Right forelimb (tissue), 1 donor: ENCODE measurements at places on chromosomes 7 and 10.

DNA sequence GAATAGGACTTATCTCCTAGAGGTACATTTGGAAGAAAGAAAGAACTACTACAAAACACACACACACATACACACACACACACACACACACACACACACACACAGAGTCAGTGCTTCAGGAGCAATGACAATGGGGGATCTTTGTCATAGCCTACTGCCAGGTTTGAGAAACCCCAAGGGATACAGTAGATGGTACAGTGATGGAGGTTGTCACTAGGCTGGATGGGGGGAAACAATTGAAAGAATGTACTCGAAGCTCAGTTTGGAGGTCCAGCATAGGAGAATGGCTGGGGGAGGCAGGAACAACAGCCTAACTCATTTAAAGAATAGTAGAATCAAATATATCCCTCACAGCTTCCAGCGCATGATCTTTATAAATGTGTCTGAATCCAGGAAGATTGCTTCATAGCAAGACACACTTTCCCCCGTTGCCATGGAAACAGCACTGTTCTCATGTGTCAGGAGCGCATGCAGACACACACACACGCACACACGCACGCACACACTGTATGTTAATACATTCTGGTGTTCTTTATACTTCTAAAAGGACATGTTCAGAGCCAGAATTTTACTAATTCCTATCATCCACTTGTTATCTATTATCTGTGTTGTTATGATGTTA is 32.6 kb upstream of the ZNRF2 start:
- no peak for DNase-seq

DNA sequence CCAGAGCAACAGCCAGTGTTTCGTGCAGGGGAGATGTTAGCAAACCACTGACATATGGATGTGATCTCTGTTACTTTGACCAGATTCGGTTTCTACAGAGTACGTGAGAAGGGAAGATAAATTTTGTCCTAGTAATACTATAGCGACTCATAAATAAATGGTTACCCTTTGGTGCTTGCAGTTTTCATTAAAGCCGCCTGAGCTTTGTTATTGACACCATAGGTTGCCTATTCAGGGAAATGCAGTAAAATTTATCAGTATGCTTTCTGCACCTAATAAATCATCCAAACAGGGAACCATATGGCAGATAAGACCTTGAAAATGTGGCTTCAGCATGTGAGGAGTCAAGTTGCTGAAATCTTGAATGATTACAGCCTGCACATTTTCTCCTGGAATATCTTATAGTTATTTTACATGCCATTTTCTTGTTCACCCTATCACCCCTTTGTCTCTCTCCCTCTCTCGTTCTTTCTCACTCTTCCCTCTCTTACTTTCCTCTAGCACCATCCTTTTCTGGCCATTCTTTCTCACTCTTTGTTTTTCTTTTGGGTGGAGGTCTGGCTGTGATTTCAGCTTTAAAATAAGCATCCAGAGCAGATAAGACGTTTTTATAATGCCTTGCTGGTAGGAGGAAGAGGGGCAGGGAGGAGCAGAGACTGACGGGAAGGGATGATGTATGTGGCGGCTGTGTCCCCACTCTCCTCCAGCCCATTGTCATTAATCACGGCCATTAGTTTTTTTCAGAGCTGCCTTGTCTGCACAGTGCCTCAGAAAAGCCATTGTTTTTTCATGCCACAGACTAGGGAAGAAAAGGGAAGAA is 182.5 kb downstream of the LRMDA start:
- no peak for DNase-seq

GRCh38 chr7:121515229-121515628 is 119.1 kb upstream of the FAM3C start:
- no peak for DNase-seq

DNA sequence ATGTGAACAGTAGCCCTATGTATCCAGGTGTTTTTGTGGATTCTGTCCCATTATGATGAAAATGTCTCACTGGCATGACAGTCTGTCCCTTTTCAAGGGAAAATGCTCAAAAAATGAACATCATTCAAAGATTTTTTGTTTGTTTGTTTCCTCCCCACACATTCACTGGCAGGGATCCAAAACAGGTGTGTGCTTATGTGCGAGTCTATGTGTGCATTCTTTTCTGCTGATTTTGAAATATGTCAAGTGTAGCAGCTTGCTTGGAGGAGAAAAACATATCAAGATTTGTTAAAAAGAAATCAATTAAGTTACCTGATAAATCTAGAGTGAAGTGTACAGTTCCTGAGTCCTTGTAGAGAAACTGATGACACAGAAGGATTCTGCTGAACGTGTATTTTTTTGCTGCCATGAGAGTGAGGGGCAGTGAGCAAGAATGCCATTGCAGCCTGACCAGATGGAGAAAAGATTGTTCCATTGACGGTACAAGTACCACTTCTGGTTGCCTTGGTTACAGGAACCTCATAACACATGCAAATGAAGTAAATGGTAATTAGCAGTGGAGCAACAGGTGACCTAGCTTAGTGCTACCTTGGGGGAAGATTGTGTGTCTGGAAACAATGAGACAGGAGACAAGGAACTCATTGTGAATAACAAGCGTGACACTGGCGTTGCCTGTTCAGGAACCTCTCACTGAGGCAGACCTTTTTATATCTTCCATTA is 277.4 kb upstream of the PHYHIPL start:
- DNase-seq, result no peak

GRCh38 chr10:130771491-130771946 is 540.0 kb downstream of the TCERG1L start:
- no peak for DNase-seq

- peak; percentile 48 for DNase-seq
Observed at GRCh38 chr7:27177795-27178320, 3.7 kb upstream of the HOXA10 start.

DNA sequence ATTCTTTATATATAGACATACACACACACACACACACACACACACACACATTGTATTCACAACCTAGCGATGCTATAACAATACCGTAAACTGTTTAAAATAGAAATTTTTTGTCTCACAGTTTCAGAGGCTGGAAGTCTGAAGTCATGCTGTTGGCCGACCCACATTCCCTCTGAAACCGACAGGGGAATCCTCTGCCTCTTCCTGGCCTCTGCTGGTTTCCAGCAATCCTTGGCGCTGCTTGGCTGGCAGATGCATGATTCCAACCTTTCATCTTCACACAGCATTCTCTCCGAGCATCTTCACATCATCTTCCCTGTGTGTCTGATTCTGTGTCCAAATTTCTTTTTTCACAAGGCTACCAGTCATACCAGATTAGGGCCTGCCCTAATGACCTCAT is 94.8 kb downstream of the CCDC71L start:
- DNase-seq, result no peak

GRCh38 chr10:9305018-9305655 is 1250.6 kb downstream of the GATA3 start:
- no peak for DNase-seq

DNA sequence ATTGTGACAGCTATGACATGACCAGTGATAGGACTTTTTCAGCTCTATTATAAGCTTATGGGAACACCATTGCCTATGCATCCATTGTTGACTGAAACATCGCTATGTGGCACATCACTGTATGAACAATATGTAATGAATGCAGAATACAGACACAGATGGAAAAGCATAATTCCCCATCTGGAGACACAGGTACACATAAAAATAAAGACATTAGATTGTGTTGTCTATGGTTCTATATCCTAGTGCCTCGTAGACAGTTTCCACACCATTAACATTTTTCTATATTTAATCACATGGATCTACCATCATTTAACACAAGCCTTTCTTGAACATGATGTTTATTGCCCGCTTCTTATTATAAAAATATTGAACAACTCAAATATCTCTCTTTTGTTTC is 96.3 kb upstream of the STK17A start:
- no peak for DNase-seq
